ENCODE measurements at places on chromosomes 11 and 22. TPM values are rescaled to one million over a fixed set of nuclear protein-coding genes. Genes with fewer than 3 reads are reported as not detected.

DNA sequence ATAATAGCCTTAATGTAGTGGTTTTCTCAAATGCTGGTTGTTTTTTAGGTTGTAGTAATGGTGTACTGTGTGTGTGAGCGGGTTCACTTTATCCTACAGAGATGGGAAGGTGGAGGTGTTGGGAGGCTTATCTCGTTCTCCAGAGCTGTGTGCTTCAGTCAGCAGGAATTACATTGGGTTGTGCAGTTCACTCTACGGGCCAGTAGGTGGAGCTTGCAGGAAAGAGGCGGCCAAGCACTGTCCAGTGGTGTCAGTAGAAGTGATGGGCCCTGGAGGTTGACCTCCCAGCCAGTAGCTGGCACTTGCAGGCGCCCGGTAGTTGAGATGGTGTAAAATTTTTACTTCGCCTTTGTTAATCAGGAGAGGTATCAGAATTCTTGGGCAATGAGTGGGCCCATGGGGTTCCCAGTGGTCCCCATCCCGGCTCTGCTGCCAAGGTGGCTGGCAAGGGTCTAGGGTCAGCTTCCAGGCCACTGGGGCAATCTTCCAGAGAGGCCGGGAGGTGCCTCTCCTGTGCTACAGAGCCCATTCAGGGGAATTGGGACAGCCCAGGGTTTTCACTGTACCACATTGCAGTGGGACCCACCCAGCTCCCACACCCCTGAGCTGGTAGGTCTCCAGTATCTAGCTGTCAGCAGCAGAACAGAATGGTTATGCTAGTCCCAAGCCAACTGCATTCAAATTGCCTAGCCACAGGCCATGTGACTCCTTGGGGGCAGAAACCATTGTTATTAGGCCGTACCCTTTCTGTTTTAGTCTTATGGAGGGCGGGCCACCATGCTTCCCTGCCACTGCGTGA, 43.9 kb downstream of the BIRC2 start:
- DNase-seq: peak; percentile 66

GRCh38 chr22:38313384-38313955, 3.8 kb downstream of the CSNK1E start:
- DNase-seq: no peak

- DNase-seq: no peak
Observed at GRCh38 chr22:22855617-22856308, 31.9 kb upstream of the IGLL5 start.

- DNase-seq: no peak
Observed at GRCh38 chr22:41801886-41802285, 1.4 kb downstream of the CCDC134 start.

DNA sequence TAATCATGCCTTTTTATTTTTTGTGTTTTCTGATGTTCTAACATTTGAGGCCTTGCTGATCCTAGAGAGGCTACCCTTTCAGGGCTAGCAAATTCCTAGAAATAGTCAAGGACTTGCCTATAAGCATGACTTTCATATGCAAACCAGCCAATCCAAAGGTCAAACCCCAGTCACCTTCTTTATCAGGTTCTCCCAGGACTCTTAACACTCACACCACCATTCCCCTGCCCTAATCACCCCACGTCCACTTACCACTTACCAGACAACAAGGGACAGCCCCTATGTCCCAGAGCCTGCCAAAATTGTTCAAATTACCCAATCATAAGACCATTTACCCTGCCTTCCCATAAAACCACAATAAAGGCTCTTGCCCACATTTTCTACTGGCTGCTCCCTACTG, 1339.8 kb downstream of the LRRC4C start:
- no peak for DNase-seq

- no peak for DNase-seq
Observed at GRCh38 chr11:66287211-66287888, 1.6 kb downstream of the YIF1A start.

DNA sequence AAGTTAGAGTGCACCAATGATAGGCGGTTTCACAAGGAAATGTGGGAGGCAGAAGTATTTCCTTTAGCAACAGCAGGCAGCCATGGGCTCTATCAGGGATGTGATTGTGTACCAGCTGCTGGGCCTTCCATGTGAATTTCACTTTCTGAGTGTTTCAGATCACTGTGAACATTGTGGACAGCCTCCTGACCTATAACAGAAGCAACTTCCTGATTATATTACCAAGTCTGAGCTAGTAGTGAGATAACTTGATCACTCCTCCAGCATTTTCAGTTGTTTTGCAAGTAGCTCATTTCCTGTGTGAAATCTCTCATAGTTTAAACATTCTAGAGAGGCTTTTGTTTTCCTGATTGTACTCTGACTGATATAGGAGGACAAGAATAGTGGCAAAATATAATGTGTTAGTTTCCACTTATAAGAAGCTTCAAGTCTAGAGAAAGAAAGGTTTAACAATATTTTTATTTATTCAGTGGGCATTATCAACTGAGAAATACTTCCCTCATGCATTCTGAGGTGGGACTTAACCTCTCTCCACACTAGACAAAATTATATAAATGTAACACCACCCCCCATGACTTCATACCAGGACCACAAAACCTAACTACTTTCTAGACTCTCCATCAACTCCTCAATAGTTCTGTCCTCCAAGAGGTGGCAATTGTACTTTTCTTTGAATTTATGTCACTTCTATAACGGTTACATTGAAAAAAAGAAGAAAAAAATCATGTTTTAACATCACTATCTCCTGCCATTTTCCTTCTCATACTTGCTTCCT, 184.2 kb upstream of the LUZP2 start:
- no peak for DNase-seq

DNA sequence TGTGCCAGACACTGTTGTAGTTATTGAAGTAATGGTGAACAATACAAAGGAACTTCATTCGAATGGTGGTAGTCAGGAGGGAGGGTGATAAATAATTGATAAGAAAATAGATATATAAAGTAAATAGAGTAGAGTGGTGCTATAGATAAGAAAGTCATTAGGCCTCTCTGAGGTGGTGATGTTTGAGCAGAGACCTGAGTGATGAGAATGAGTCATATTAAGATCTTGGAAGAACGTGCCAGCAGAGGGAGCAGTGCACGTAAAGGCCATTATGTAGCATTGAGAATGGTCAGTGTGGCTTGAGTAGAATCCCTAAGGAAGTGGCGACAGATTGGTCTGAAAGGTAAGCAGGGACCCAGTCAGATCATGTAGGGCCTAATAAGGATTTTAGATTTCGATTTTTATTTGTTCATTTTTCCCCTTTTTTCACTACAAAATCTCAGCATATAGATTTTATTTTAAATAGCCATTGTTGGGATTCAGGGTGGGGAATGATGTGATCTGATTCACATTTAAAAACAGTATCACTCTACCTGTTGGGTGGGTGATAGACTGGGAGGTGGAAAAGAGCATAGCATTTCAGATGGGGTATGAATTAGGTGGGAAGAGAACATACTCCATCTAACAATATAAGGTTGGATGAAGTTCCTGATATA, 44.7 kb downstream of the CCDC90B start:
- peak; percentile 32 for DNase-seq

DNA sequence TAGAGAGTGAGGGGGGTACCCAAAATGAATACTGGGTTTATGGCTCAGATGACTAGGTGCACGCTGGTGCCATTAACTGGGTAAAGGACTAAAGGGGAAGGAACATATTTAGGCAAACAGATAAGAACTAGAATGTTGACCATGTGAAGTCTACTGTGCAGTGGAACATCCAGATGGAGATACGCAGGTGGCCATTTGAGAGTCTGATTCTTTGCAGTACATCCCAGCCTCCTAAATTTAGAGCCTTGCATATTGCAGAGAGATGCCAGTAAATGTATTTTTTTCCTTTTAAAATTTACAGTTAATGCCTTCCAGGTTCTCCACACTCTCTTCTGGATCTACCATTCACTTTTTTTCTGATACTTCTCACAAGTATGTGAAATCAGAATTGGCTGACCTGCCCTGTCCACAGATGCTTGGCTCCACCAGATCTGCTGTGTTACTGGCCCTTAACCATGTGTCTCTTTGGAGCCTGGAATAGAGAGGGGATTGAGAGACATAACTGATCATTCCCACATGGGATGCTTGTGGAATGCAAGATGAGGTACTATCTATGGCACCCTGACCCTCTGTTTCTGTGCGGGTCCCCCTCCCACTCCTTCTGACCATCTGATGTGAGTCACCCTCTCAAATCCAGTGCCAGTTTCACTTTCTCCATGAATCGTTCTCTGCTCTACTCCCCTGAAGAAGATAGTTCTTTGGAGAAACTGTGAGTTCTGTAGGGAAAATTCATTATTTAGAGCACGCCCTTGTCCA, 77.0 kb upstream of the NCAM1 start:
- no peak for DNase-seq

- no peak for DNase-seq
Observed at GRCh38 chr22:40334060-40334459, 12.2 kb upstream of the ADSL start.

- DNase-seq: no peak
Observed at GRCh38 chr11:121578251-121578976, 125.6 kb upstream of the SORL1-AS1 start.

GRCh38 chr22:47563406-47564157, 801.1 kb downstream of the TBC1D22A start:
- DNase-seq: no peak

DNA sequence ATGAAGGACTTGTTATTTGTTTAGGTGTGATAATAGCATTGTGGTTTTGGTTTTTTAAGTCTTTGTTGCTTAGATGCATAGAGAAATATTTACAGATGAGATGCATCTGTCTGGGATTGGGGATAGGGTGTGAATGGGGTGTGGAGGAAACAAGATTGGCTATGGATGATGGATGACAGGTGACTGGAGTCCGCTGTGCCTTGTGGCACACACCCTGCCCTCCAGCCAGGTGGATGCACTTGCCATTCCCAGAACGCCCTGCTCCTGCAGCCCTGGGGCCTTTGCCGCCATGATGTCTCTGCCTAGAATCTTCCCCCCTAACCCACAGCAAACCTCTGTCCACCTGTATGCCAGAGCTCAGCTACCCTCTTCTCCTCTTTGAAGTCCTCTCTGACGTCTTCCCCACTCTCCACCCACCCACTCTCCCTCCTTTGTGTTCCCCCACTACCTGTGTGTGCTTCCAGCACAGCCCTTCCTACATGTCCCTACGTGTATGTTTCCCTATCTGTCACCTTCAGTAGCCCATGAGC, 54.7 kb downstream of the WNT11 start:
- no peak for DNase-seq

DNA sequence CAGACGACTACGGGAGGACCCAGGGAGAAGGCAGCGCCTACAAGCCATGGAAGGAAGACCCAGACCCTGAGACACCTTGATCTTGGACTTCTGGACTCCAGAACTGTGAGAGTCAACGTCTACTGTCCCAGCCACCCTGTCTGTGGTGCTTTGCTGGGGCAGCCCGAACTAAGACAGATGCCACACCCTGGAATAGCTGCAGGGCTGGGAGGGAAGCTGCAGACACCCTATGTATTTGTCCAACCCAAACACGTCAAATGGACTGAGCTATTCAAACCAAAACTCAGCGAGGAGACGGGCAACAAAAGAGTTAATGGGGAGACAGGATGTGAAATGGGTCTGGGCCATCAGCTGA, 169.3 kb downstream of the CTTN start:
- DNase-seq: no peak

DNA sequence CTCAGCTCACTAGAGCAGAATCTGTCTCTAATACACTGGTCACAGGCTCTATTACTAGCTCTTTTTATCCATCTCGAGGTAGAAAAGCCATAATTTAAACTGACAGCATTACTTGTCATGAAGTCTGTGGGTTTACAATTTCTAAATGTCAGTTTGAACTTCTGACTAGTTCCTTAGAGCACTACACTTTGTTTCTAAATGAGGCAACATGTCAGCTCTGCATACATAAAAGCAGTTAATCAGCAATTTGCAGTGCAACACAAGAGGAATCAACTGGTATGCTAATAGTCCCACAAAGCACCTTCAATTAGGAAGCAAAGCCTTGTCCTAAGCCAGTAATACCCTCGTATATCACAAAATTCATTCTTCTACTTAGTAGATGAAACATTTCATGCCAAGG, 321.3 kb downstream of the TTC28 start:
- DNase-seq: no peak

DNA sequence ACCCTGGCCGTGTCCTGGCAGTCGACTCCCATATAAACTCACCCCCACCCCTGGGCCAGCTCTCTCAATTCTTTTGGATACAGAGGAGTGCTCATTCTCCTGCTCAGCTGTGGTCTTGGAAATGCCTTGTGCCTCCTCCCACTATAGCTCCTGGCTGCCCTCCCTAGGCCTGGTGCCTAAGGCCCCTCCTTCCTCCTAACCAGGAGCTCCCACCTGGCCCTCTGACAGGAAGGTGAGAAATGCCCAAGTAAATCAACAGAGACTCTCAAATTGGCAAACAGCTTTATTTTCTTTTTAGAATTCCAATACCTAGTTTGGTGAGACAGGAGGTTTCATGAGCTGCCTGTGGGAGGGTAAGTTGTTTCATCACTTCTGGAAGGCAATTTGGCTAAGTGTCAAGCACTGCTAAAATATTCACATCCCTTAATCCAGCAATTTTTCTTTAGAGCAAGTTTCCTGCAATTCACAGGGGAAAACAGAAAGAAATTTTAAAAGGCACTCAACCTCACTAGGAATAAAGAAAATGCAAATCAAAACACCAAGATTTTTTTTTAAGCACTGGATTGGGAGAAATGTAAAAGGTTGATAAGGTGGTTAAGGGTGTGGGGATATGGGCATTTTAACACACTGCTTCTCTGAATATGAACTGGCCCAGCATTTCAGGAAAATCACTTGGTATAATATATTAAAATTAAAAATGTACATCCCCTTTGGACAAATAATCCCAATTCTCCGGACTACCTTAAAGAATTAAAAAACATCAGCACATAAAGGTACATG, 209.7 kb upstream of the ARHGAP20 start:
- no peak for DNase-seq

DNA sequence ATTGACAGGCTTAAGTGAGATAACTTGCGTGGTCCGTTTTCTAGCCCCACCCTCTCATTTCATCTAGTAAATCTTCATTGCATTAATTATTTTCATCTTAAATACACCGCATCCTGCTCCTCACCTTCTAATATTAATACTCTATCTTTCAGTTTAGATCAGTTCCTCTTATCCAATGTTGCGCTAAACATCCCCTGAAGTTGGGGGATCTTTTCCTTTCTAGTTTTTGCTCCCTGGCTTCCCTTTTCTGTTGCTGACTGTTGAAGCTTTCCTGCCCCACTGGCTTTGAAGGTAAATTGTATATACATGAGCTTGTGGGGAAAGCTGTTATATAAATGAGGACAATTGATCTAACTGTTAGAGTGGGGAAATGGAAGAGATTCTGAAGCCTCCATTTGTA, 7.2 kb downstream of the CAT start:
- DNase-seq: no peak

- DNase-seq: no peak
Observed at GRCh38 chr22:47012589-47013370, 250.3 kb downstream of the TBC1D22A start.

- DNase-seq: no peak
Observed at GRCh38 chr11:73143126-73143838, 1.2 kb upstream of the FCHSD2 start.

The C11orf52 gene
- not detected for total RNA-seq

The SIPA1 gene
- 272 TPM for total RNA-seq

The FOLH1 gene
- total RNA-seq: not detected

The MAP6 gene
- not detected for total RNA-seq

The OR5B21 gene
- not detected for total RNA-seq

The RAB39A gene
- not detected for total RNA-seq

The CD248 gene
- total RNA-seq: 3.3 TPM

The SAA2 gene
- 0.25 TPM for total RNA-seq
